ENCODE measurements at places on chromosomes 16 and 17.

DNA sequence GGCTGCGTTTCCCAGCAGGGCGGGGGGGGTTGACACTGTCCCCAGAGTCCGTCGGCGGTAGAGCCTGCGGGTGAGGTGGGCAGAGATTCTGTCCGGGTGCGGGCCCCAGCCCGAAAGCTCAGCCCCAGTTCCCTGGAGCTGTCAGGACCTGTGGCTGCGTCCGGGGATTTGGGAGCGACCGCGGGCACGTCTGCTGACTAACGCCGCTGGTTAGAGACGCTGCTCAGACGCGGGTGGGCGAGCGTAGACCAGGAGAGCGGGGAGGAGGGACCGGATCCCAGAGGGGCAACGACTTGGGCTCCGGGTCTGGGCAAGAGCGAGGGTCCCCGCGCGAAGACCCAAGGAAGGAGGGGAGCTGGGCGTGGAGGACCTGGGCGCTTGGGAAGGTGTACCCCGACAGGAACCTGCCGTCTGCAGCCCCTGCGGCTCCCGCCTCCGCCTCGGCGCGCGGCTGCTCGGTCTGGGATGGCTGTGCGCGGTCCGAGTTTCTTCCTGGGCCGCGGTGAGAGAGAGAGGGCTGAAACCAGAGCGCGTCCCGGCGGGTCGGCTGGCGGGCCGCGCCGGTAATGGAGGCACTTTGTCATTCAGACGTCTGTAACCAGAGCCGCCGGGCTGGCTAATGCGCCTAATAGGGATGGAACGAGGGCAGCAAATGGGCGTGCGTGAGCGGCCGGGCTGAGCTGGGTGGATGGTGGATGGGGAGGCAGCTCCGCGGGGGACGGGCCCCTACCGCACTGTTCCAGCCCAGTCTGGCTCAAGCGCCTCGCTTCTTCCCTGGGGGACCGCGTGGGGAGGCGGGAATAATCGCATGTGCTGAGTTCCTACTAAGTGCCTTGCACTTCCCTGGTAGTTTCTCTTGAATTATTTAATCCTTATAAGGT is 2.3 kb downstream of the NGFR start:
- DNase-seq = peak; percentile 43

- no peak for DNase-seq
Measured at GRCh38 chr16:12416136-12416787, 387.4 kb downstream of the CPPED1 start.

- DNase-seq = no peak
Measured at GRCh38 chr16:6047325-6047724, 949.7 kb upstream of the EEF2KMT start.

DNA sequence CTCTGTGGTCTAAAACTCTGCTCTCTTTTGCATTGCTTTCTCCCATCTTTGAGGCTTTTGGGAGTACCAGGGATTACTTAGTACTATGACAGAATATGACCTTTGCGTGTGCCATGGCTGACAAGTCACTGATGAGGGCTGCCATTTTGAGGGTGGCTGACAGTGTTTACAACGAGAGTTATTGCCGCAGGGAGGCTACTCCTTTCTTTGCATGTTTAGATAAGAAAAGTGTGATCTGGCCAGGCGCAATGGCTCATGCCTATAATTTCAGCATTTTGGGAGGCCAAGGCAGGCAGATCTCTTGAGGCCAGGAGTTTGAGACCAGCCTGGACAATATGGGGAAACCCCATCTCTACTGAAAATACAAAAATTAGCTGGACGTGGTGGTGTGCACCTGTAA is 77.5 kb downstream of the GSG1L start:
- DNase-seq = no peak

- no peak for DNase-seq
Measured at GRCh38 chr16:2701272-2701671, 18.8 kb downstream of the PRSS27 start.

GRCh38 chr17:11353601-11354000 is 112.6 kb downstream of the SHISA6 start:
- DNase-seq = no peak

GRCh38 chr17:18141210-18141803 is 32.8 kb downstream of the MYO15A start:
- no peak for DNase-seq

DNA sequence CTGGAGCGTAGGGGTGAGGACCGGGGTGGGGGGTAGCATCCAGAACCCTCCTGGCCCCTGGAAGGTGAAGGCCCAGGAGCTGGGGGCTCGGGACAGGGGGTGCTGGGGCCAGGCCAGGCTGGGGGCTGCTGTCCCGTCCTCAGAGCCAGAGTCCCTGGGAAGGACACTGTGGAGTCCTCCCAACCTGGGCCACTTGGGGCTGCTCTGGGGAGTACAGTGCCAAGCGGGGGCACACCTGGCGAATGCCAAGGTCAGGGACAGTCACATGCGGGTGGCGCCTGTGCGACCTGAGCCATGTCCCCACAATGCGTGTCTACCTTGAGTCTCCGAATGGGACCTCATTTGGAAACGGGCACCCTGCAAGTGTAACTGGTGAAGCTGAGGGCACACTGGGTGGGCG is 1.2 kb upstream of the PERCC1 start:
- no peak for DNase-seq

GRCh38 chr16:80002261-80002660 is 401.7 kb upstream of the MAF start:
- no peak for DNase-seq

DNA sequence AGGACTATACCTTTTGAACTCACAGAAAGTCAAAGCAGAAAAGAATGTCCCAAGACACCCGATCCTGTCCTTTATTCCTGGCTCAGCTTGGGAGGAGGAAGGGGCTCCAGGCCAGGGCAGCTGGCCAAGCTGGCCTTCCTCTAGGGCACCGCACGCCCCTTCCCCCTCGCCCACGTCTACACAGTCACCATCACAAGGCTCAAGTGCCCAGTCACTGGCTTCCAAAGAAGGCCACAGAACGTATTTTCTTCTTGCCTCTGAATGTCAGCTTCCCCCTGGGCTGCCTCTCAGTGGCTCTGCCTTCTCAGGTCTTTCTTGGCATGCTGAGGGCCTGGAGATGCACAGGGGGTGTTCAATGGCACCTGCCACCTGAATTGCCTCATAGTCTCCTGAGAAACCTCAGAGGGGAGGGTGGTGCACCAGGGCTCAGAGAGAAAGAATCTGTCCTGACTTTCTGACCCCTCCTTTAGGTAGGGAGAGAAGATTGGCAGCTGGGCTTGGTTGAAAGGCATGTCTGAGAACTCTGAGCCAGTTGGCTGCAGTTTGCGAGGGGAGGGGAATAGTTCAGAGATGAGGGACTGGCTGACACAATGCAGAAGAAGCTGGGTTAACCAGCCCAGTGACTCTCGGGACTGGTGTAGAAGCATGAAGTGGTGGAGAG is 2.1 kb downstream of the DHRS11 start:
- DNase-seq = no peak

GRCh38 chr16:85375282-85375681 is 237.8 kb upstream of the GSE1 start:
- no peak for DNase-seq

DNA sequence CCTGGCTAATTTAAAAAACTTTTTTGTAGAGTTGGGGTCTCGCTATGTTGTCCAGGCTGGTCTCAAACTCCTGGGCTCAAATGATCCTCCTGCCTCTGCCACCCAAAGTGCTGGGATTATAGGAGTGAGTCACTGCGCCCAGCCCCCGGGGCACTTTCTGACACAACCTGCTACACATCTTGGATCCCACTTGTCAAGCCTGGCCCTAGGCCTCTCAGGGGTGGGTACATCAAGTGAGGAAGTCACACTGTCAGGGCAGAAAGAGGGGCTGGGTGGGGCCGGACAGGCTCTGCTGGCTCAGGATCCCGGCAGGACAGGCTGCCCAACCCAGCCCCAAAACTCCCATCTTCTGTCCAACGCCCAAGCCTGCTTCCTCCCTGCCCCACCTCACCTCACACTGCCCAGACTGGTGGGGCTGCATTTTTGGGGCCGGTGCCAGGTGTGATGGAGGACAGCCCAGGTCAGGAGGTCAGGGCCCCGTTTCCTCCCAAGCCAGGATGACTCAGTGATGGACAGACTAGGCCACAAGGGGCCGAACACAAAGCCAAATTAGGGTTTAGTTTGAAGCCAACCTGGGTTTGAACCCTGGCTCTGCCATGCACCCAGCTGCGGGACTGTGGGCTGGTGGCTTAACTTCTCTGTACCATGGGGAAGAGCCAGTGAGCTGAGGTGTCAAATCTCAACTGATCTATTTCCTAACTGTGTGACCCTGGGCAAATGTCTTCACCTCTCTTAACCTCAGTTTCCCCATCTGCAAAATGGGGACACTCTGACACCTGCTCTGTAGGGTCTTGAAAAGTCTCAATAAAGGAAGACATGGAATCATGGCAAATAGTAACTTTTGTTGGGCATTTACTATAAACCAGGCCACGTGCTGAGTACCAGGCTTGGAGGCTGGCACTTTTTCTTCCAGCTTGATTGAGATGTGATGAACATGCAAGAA is 8.9 kb upstream of the PPL start:
- no peak for DNase-seq

DNA sequence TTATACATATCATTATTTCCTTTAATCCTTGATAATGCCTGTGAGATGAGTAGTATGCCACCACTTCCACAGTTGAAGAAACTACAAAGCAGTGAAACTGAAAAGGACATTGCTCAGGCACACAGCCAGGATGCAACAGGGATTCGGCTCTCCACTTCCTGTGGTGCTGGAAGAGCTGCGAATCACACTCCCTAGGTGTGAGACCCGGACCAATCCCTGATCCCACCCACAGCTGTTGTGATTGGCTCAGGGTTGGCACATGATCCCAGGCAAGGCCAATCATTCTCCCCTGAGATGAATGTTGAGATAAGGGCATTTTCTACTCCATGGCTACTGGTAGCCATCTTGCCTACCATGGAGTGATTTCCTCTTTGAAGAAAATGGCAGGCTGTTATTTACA is 218.2 kb downstream of the TMEM114 start:
- no peak for DNase-seq

GRCh38 chr17:46972346-46972745 is 6.7 kb downstream of the RPRML start:
- DNase-seq = no peak

GRCh38 chr16:53022374-53022773 is 30.3 kb downstream of the CHD9NB start:
- DNase-seq = no peak

DNA sequence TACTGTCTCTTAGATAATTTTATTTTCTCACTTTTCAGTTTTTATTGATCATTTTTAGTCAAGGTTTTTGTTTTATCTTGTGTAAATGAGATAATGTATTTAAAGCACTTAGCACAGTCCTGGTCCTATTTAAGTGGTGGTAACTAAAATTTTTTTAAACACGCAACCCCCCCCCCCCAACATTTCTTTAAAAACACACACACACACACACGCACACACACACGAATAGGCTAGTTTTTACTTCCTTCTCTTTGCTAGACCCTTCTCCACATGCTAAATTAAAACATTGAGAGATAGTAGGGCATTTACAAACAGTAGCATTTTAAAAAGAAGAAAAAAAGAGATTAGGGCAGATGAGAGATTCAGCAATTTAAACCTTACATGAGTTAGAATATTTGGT is 5.0 kb downstream of the NFATC3 start:
- DNase-seq = no peak

DNA sequence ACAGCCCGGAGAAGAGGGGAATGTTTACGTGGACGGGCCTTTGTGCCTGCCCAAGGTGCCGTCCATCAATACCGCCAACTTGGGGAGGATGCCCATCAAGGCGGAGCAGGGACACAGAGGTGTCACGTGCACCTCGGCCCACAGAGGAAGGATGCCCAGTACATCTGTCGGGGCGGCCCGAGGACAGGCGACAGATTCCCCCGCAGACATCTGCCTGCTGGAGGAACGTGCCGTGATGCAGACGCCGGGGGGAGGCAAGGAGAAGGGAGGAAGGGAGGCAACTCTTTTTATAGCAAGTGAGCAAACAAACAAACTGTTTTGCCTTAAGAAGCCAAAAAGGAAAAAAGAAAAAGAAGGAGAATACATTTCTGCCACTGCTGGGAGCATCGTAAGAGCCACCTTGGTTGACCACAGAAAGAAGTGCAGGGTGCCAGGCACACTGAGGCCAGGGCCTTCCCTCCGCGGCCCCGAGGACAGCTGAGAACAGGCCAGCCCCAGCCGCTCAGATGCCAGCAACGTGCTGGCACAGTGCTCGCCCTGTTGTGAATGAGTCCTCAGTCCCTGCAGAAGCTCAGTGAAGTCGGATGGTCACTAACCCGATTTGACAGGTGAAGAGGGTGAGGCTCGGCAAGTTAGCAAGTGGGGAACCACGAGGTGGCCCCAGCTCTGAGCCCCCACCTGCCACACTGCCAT is 146.4 kb downstream of the RBFOX3 start:
- no peak for DNase-seq

- no peak for DNase-seq
Measured at GRCh38 chr17:57068222-57068658, 16.8 kb upstream of the AKAP1 start.

DNA sequence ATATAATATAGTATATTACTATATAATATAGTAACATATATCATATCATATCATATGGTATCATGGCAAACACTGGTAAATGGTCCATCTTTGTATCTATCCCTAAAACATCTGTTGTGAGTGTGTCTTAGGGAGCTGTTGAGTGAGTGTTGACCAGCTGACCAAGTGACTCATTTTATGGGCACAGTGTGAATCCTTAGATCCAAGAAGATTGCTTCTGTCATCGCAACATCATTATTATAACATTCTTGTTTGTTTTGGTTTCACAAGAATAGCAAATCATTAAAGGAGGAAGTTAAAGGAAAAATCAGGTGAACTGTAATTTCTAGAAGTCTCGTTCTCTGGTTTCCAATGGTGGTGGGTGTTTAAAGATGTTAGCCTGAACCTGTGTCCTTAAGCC is 11.7 kb upstream of the MAF start:
- no peak for DNase-seq

GRCh38 chr16:10097271-10097670 is 85.0 kb downstream of the GRIN2A start:
- DNase-seq = no peak

GRCh38 chr17:67615736-67616135 is 102.0 kb upstream of the NOL11 start:
- DNase-seq = no peak

DNA sequence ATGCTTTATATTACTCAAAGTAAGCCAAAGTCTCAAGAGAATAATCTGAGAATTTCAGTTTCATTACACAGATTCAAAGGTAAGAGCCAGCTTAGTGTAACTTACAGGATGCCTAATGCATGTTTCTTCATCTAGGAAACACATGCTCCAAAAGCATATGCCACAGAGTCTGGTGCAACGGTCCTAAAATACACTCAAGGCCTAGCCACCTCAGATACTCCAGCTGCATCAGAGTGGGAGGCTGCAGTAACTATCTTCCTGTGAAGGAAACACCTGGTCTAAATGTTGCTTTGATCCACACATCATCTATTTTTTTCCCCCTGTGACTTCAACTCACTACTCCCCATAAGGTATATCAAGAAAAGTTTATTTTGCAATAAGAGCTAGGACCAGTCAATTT is 51.6 kb upstream of the CORO6 start:
- DNase-seq = no peak
